Stimulated activated CD8-positive, alpha-beta memory T cell treated with anti-CD3 and anti-CD28 coated beads, Interleukin-2, amount 100 ng/mL, for 48 hours (primary cell): ENCODE measurements at places on chromosomes 5 and 9.

DNA sequence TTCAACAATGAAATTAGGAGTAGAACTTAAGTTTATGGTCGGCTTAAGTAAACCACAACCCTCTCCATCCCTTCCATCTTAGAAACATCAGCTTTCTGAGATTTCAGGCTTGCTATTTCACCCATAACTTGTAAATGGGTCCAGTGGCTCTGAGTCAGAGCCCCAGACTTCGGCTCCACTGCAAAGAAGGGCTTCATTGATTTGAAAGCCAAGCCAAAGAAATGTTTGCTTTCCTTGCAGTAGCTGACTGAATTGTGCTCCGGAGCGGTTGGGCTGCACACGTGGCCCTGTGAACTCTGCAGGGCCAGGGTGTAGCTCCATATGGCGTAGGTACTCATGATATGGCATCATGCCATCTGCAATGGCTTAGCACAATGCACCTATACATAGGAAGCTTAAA is 57.0 kb downstream of the NREP start:
- DNase-seq = no peak

GRCh38 chr9:68979538-68980314 is 34.2 kb downstream of the PRKACG start:
- peak; percentile 10 for DNase-seq

DNA sequence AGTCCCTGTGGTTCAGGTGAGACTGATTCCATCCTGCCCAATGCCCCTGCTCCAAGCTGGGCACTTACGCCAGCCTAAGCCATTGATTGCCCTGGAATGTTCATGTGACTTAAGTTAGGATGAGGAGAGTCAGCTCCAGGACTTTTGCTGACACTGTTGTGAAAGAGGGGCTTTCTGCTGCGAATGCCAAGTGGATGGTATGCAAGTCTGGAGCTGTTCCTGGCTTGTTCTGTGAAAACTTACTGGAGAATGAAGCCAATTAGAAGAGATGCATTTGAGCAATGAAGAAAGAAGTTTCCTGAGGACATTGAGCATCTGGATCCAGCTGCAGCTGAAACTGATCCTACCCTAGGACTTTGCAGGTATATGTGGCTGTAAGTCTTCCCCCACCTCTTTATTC is 61.2 kb upstream of the ZFR start:
- no peak for DNase-seq

- DNase-seq = no peak
Measured at GRCh38 chr5:65722575-65723403, 784 bp downstream of the NLN start.
